ENCODE measurements at places on chromosomes 1 and 21.

GRCh38 chr1:76425201-76426145, 350.9 kb downstream of the ST6GALNAC3 start:
- peak; percentile 35 for DNase-seq

DNA sequence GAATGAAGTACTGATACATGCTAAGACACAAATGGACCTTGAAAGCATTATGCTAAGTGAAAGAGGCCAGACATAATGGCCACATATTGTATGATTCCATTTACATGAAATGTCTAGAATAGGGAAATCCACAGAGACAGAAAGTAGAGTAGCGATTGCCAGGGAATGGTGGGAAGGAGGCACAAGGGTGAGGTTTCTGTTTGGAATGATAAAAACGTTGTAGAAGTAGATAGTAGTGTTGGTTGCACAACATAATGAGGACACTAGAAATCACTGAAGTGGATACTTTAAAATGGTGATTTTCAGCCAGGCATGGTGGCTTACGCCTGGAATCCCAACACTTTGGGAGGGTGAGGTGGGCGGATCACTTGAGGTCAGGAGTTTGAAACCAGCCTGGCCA, 97.6 kb upstream of the VANGL1 start:
- DNase-seq, result peak; percentile 42

DNA sequence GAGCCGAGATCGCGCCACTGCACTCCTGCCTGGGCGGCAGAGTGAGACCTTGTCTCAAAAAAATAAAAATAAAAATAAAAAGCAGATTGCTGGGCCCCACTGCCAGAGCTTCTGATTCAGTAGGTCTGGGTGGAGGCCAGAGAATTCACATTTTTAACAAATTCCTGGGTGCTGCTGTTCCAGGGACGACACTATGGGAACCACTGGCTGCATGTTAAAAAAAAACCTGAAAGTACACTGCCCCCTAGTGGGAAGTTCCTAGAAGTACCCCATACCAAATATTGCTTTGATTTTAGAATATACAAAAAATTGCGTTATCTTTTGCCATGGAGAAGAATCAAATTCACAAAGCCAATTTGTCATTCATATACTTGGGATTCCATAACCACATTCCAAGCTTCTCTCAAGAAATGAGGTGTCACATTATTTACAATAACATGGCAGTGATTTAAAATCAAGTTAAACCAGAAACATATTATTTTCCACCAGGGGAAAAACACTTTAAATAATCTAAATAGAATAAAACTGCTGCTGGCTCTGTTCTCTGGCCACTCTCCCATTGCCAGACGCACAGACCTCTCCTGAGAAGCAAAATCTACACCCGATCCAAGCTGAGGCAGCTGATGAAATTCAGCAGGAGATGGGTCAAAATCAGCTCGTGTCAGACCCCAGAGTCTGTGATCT, 27.4 kb downstream of the SYF2 start:
- DNase-seq, result peak; percentile 90

- no peak for DNase-seq
Observed at GRCh38 chr1:183330335-183330734, 87.8 kb downstream of the NMNAT2 start.

DNA sequence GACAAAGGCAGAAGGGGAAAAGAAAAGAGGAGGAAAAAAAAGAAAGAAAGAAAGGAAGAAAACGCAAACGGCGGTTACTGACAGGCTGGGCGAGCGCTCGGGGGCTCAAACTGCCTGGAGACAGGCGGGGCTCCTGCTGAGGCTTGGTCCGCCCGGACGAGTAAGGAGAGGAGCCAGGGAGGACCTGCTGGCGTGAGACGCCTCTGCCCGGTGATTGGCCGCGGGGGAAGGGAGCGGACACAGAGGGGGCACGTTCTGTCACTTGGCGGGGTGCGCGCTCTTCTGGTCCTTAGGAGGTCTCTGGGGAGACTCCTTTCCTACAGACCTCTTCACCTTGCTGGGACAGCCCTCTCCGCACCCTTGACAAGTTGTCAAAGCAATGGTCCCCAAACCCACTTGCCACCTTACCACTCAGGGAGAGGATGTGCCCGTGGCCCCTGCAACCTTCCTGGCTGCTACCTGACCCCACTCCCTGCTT, 791 bp upstream of the PIK3R3 start:
- no peak for DNase-seq

- no peak for DNase-seq
Observed at GRCh38 chr1:235855811-235856429, 10.8 kb downstream of the LYST start.

DNA sequence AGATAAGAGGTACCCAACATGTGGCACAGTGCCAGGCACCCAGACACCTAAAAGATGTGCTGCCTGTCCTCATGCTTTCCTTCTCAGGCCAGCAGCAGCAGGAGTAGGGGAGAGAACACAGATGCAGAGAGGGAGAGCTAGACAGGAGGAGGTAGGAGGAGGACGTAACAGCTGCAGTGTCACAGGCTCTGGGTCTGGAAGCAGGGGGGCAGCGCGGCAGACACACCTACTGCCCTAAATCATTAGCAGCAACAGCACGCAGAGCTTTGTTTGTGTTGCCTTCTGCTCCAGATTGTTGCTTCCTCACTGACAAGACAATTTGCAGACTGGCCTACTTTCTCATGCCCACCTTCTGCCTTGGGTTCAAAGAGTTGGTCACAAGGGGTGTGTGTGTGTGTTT, 196.7 kb upstream of the DAB1 start:
- no peak for DNase-seq

DNA sequence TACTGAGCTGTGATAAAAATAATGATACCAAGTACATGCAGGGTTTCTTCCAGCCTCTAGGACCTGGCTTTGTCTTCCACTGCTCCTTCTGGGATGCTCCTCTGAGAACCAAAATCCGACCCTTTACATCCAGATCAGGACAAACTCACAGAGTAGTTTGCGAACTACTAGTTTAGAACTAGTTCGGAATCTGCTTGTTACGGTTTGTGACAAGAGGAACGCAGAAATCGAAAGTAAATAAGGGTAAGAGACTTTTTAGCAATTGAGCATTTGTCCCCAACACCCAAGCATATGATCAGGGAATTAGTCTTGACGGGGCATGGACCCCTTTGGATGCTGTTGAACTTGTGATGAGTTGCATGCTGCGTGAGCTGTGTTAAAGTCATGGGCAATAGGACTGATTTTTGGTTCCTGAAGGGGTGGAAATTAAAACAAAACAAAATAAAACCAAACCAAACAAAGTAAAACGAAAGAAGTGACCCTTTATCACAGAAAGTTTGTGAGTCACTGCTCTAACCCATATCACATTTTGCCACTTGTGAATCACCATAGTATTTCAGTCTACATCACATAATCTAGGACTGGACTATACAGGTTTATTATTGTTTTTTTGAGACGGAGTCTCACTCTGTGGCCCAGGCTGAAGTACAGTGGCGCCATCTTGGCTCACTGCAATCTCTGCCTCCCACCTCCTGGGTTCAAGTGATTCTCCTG, 35.7 kb upstream of the ERRFI1 start:
- no peak for DNase-seq
